NCI-H226 (cell line): ENCODE measurements at places on chromosomes 2 and 18.

DNA sequence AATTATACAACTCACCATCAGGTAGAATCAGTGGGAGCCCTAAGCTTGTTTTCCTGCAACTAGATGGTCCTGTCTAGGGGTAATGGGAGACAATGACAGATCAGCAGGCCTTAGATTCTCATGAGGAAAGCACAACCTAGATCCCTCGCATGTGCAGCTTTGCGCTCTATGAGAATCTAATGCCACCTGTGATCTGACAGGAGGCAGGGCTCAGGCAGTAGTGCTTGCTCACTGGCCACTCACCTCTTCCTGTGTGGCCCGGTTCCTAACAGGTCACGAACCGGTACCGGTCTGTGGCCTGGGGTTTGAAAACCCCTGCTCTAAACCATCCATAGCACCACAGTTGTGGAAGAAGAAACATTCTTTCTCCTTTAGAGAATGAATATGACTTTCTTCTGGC, 242.8 kb upstream of the CXCR4 start:
- DNase-seq: no peak

- no peak for DNase-seq
These were observed at the start of gene SLC16A14 for GRCh38 chr2:230068651-230069055. TSS of gene SLC16A14 (minus strand) at chr2:230068924. CDS start at chr2:230059352, 9,572 bp downstream.

DNA sequence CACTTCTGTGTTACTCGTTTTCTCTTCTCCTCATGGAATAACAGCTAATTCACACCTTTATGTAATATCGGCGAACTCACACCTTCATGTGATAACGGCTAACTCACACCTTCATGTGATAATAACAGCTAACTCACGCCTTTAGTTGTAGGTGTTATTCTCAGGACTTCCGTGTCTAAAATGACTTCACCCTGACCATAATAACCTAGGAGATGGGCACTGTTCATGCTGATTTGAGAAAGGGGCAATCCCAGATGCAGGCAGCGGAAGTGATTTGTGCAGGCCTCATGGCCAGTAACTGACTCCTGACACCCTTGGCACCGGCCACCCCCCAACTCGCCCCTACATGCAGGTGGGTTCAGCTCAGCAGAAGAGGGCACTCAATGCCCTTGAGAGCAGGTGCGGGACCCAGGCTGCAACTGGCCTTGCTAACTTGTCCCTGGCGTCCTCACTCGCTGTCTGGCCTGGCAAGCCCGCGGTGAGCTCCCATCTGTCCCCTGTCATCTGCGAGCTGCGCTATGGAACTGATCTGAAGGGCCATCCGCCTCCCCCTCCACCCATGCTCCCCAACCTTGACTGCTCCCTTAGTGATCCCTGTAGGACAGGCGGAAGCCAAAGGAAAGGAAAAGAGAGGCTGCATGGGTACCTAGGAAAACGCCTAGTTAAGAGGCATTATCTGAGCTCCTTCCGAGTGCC, 42.6 kb upstream of the MTCL1 start:
- no peak for DNase-seq

GRCh38 chr2:172109256-172109987, 6.7 kb upstream of the DLX2 start:
- DNase-seq: no peak

GRCh38 chr2:25606892-25607291, 66.5 kb downstream of the DTNB start:
- DNase-seq: no peak

- no peak for DNase-seq
These were observed 4.0 kb downstream of the CYP26B1 start for GRCh38 chr2:72143441-72144273.

DNA sequence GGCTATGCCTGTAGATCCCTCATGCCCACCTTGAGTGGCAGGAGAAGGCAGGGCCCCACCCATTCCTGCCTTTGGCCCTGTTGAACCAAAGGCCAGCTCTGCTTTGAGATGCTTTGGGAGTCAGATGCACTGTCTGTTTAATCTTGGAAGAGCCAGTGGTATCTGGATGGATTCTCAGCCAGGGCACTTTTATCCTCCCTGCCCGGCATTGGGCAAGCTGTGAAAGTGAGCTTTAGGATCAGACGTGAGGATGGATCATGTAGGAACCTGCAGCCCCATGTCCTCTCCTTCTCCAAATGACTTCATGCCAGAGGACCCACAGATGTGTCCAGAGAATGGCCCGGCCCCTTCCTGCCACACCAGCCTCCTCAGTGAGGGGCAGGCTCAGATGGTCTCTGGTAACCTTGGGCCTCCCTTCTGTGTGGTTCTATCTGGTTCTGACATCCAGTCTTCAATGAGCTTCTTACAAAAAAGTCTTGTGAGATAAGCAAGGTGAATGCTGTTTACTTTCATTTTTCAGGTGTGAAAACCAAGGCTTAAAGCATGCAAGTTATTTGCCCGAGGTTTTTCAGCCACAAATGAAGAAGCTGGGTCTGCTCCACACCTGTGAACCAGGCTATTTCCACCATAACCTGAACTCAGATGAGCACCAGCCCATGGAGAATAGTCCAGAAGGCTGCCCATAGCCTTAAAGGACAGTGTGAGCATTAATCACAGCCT, 123.8 kb downstream of the KCTD1 start:
- DNase-seq: no peak

DNA sequence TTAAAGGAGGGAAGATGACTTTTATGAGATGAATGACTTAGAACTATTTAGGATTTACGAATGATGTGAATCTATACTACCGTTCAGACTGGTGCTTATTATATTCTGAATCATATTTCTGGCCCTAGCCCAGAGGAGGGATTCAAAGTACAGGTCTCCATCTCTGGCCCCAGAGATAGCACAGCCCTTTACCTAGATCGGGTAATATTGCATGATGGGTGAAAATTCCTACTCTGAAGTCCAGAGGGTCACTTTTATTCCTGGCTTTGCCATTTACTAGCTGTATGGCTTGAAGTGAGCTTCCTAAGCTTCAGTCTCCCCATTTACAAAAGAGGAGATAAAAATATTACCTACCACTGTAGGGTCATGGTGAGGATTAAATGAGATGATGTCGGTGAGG, 135.8 kb upstream of the OSR1 start:
- no peak for DNase-seq

GRCh38 chr2:204441316-204441715, 104.0 kb upstream of the PARD3B start:
- no peak for DNase-seq

GRCh38 chr18:55950379-55951166, 362.6 kb upstream of the TCF4 start:
- no peak for DNase-seq

DNA sequence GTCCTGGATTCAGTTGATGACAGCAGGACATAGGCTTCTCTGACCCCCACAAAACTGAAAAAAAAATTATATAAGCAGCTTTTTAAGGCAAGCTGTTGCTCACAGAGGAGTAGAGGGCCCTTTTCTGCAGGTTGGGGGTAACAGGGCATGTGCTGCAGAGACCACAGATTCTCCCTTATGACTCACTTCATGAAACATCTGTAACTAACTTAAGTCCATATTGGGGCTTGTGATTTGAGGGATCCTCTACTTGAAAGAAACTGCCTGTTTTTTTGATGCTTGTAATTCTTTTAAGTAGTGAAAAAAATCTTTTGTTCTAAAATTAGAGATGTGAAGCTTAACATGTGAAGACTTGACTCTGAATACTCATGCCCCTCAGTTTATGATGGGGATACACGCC, 33.4 kb downstream of the XRCC5 start:
- no peak for DNase-seq
